ENCODE measurements at places on chromosomes 1 and 21. TPM values are rescaled to one million over a fixed set of nuclear protein-coding genes. Genes with fewer than 3 reads are reported as not detected.
A peak's percentile ranks its signal among the peaks of the same experiment; 100 is the strongest.

GRCh38 chr1:231743966-231744365 lies 117.4 kb downstream of the DISC1 start:
- no peaks in the 10 kb centered on the region for H3K27me3 ChIP-seq
- H3K36me3 ChIP-seq, result no peaks in the 10 kb centered on the region
- H3K4me3 ChIP-seq, result no peak overlapping the region
- H3K27ac ChIP-seq, result no peak overlapping the region
- H3K4me1 ChIP-seq, result no peaks in the 10 kb centered on the region

- H3K27me3 ChIP-seq, result no peaks in the 10 kb centered on the region
- DNase-seq, result no peak
- no peak overlapping the region for H3K4me3 ChIP-seq
- H3K36me3 ChIP-seq, result no peaks in the 10 kb centered on the region
- H3K4me1 ChIP-seq, result no peaks in the 10 kb centered on the region
Observed at GRCh38 chr1:111998332-111998731, 8.9 kb upstream of the KCND3 start.

- H3K4me3 ChIP-seq, result no peak overlapping the region
- no peaks in the 10 kb centered on the region for H3K27me3 ChIP-seq
- H3K4me1 ChIP-seq, result no peaks in the 10 kb centered on the region
- no peak overlapping the region for H3K27ac ChIP-seq
- DNase-seq, result no peak
Observed at GRCh38 chr1:69319287-69319686, 248.4 kb upstream of the LRRC7 start.

- H3K36me3 ChIP-seq, result no peaks in the 10 kb centered on the region
- no peak overlapping the region for H3K27ac ChIP-seq
- H3K27me3 ChIP-seq, result no peaks in the 10 kb centered on the region
- no peaks in the 10 kb centered on the region for H3K4me1 ChIP-seq
Observed at GRCh38 chr1:77016386-77016985, 149.2 kb downstream of the ST6GALNAC5 start.

DNA sequence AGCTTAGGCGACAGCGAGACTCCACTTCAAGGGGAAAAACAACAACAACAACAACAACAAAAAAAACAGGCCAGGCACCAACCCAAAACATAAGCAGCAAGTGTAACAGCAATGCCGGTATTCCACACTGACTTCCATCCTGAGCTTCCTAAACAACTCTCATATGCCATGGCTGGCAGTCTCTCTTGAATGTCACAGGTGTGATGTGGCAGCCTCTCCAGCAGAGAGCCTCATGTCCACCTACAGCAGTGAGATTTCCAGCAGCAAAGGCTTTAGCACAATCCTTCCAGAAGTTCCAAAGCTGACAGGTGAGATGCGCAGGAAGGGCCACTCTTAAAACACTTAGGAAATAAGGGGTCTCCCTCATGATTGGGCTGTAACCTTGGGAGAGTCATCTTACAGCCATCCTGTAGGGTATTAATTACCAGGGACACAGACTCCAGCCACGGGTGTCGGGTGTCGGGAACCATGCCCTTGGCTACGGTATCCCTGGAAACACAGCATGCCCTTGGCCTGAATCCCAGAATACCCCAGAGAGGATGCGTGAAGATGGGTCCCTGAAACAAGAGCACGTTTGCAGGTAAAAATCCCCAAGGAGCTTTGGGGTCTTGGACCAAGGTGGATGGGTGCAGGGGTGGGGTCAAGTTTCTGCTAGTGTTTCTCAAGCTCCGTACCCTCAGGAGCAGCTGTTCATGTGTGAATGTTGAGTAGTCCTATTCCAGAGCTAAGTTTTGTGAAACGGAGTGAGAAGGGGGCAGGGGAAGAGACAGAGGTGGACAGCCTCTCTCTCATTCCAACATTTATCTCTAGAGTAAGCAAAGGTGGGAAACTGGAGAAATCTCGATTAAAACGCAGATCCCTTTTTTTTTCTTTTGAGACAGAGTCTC lies 31.4 kb downstream of the CLSTN1 start:
- H3K27me3 ChIP-seq, result no peaks in the 10 kb centered on the region
- no peak overlapping the region for H3K4me3 ChIP-seq
- no peak for DNase-seq
- H3K27ac ChIP-seq, result no peak overlapping the region
- no peaks in the 10 kb centered on the region for H3K36me3 ChIP-seq

DNA sequence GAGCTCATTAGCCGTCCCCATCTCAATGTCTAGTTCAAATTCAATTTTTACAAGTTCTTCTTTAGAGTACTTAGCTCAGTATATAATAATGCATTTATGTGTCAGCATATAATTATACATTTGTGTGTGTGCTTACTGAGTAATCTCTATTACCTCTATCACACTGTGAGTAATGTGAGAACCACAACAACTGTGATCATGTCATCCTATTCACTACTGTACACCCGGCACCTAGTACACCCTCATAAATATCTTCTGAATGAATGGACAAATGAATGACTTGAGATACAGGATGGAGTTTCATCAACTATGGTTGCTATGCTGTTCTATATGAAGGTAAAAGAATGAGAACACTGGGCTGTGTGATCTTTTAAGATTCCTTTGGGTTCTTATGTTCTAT lies 124.0 kb downstream of the GPATCH2 start:
- no peak overlapping the region for H3K4me3 ChIP-seq
- H3K36me3 ChIP-seq, result peaks cover 2% of the 10 kb centered on the region
- no peak for DNase-seq
- no peaks in the 10 kb centered on the region for H3K4me1 ChIP-seq
- H3K27me3 ChIP-seq, result no peaks in the 10 kb centered on the region
- no peak overlapping the region for H3K27ac ChIP-seq

GRCh38 chr21:46234436-46234950 lies 5.9 kb upstream of the LSS start:
- no peak for DNase-seq
- H3K36me3 ChIP-seq, result no peaks in the 10 kb centered on the region
- no peak overlapping the region for H3K27ac ChIP-seq
- no peaks in the 10 kb centered on the region for H3K27me3 ChIP-seq
- H3K4me1 ChIP-seq, result no peaks in the 10 kb centered on the region

GRCh38 chr1:9443913-9444445 lies 95.3 kb upstream of the SLC25A33 start:
- no peaks in the 10 kb centered on the region for H3K27me3 ChIP-seq
- no peak for DNase-seq
- peaks cover 9% of the 10 kb centered on the region for H3K4me1 ChIP-seq
- H3K36me3 ChIP-seq, result no peaks in the 10 kb centered on the region

GRCh38 chr1:60073605-60074278 lies at the start of gene C1orf87:
Gene C1orf87 (minus strand): TSS chr1:60073770. CDS start chr1:60072643, 1,127 bp downstream.
- H3K27ac ChIP-seq, result no peak within 1 kb of the TSS
- H3K4me3 ChIP-seq, result no peak within 1 kb of the TSS
- peak; percentile 31 for DNase-seq
- H3K36me3 ChIP-seq, result no peaks in the 10 kb centered on the region
- peaks cover 40% of the 10 kb centered on the region for H3K27me3 ChIP-seq
- H3K4me1 ChIP-seq, result no peaks in the 10 kb centered on the region

- no peaks in the 10 kb centered on the region for H3K27me3 ChIP-seq
- H3K27ac ChIP-seq, result peak overlapping the region; percentile 83
- no peak overlapping the region for H3K4me3 ChIP-seq
- H3K4me1 ChIP-seq, result peaks cover 5% of the 10 kb centered on the region
Observed at GRCh38 chr1:40341491-40342380, 24.6 kb upstream of the COL9A2 start.

DNA sequence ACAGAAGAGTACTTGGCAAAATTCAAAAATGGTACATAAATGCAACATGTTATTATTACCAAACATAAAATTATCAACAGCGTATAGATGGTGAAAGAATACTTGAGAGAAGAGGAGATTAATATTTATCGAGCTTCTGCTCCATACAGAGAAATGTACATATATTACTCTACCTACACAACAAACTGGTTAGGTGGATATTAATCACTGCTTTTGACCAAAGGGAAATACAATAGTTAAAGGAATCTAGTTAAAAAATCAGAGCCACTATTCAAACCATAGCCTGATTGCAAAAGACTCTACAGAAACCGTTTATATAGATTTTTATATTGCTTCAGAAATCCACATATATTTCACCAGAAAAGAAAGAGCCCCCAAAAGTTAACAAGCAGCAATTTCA lies 379.3 kb upstream of the PRMT6 start:
- no peaks in the 10 kb centered on the region for H3K4me1 ChIP-seq
- no peak for DNase-seq
- no peak overlapping the region for H3K4me3 ChIP-seq
- no peaks in the 10 kb centered on the region for H3K27me3 ChIP-seq

Gene NTNG1
- 28.0 TPM for polyA plus RNA-seq

Gene C1orf141
- 0.35 TPM for polyA plus RNA-seq

Gene FCRLB
- polyA plus RNA-seq, result 0.50 TPM

Gene ELAVL4
- polyA plus RNA-seq, result 0.75 TPM

Gene RPE65
- polyA plus RNA-seq, result 0.13 TPM

Gene TLCD4
- polyA plus RNA-seq, result 10.1 TPM
